ENCODE measurements at places on chromosomes 5 and 9.
A peak's percentile ranks its signal among the peaks of the same experiment; 100 is the strongest.

GRCh38 chr5:79831381-79832309 lies 142.0 kb downstream of the CMYA5 start:
- no peak for DNase-seq

- peak; percentile 22 for DNase-seq
Observed at GRCh38 chr5:132272311-132273210, 15.1 kb downstream of the PDLIM4 start.

GRCh38 chr5:64973215-64973614 lies 204.5 kb downstream of the CWC27 start:
- DNase-seq = no peak

DNA sequence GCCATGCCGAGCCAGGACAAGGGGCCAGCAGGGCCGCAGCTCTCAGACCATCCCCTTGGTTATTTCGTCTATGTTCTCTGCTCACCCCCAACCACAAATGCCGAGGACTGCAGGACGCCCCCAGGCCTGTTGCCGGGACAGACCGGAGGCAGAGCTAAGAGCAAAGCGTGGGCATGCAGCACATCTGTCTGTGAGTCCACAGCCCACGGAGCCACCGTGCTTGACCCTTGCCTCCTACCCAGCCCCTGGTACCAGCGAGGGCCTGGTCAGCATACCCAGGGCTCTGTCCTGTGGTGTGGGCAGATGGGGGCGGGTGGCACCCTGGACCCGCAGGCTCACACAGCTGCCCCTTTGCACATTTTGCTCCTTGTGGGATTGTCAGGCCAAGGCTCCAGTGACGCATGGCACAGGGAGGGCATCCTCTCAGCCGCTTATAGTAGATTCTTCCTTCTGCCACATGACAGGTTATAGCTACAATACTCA lies 4.7 kb downstream of the BRD3 start:
- no peak for DNase-seq

GRCh38 chr9:75185585-75186170 lies 97.4 kb downstream of the OSTF1 start:
- DNase-seq = peak; percentile 37

GRCh38 chr5:60243713-60244112 lies 350.2 kb upstream of the PDE4D start:
- DNase-seq = no peak

DNA sequence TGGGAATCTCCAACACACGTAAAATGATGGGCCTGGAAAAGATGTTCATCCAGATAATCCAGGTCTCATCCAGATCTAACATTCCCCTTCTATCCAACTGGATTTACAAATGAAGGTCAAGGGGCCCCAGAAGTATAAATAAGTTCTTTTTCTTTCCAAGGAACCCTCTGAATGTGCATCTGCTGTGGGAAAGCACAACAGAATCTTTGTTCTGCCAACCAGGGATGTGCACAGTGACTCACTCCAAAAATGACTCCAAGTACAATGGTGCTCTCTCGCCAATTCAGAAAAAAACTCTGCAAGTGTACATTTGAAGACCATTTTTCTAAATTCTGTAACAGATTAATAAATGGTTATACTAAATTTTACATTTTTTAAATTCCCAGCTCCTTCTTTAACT lies 12.4 kb downstream of the RAPGEF6 start:
- DNase-seq = no peak

DNA sequence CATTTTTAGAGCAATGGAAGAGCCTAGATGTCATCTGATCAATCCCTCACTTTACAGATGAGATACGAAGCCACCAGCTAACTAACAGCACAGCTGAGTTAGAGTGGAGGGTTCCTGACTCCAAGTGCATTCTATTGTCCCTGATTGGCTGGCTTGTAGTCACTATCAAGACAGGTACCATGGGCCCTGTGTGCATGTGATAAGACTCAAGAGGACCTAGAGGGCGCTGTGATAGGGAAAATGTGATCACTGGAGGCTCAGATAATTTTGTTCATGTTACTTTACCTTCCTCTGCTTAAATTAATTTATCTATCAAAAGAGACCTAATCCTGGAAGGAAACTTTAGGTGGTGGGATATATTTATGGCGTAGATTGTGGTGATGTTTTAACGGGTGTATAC lies 19.5 kb upstream of the SNAPC3 start:
- no peak for DNase-seq
